Transverse colon (tissue), 4 donors: ENCODE measurements at places on chromosomes 5 and 9. TPM values are rescaled to one million over a fixed set of nuclear protein-coding genes. Genes with fewer than 3 reads are reported as not detected.
A peak's percentile ranks its signal among the peaks of the same experiment; 100 is the strongest.

DNA sequence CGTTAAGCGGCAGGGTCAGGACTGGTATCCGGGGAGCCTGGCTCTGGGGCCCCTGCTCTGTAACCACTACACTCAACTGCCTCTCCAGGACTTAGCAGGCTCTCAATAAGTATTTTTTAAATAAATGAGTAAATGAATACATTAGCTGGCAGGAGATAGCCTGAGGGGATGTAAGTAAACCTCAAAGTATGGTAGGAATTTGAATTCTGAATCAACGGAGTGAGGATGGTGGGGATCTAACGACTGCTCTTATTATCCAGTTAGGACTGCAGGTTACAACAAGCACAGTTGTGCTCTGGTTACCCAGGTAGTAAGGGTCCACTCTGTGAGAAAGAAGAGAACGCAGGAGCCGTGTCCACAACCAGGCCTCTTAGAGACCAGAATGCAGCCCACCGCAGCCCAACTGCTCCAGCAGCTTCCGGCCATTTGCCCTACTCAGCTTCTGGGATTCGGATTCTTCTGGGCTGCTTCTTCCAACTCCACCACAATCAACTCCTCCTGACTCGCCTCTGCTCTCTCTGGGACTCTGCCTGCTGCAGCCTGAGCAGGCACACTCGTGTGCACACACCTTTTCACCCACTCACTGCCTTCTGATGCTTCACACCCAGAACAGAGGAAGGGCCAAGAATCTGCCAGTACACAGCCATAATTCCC, 52.6 kb downstream of the MED27 start:
- DNase-seq: no peak

GRCh38 chr9:112852741-112853504, 37.8 kb downstream of the SLC46A2 start:
- no peak for DNase-seq

- DNase-seq: peak; percentile 37
These were observed 132.6 kb downstream of the MRPL36 start for GRCh38 chr5:1666812-1667588.

Gene SOX30
- total RNA-seq: not detected

GRCh38 chr5:142507531-142508372, 178.1 kb downstream of the FGF1 start:
- DNase-seq: no peak

Gene GLRA1
- total RNA-seq: not detected

Gene FREM1
- total RNA-seq: 12.7 TPM

- no peak for DNase-seq
These were observed 252.9 kb downstream of the MAN2A1 start for GRCh38 chr5:109942646-109943045.

Gene CDC20B
- total RNA-seq: not detected

DNA sequence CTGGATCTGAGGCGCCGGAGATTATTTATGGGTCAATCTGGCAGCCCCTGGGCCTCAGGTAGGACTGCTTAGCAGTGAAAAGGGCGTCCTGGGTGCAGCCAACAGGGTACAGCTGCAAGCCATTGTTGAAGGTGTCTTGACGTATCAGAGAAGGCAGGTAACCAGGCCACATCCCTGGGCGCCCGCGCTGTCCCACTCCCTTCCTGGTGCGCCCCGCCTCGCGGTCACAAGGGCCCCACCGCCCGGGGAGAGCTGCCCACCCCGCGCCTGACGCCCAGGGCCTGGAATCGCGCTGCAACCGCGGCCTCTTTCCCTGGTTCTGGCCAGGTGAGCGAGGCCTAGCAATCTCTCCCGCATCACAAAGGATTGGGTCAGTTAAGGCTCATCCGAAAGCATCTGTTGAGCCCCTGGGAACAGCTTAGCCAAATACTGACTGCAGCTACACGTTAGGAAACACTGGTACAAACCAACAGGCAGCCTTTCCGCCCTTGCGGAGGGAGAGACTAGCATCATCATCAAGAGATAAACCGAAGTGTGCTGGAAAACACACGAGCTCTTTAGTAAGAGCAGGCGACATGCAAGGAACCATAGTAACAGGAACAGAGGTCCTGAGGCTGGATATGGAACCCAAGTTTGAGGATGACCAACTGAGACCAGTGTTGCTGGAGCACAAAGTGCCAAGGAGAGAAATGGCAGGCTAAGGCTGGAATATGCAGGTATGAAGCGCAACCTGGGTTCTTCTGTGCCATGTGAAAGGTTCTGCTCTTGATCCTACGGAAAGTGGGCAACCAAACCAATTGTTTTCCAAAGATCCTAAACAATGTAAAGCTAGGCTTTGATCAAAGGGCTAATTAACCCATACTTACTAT, 3.6 kb downstream of the RPS23 start:
- DNase-seq: no peak

Gene TMC1
- total RNA-seq: not detected

- DNase-seq: no peak
These were observed 16.1 kb upstream of the FRMD3 start for GRCh38 chr9:83554278-83554677.

GRCh38 chr9:103483471-103484096, 488.5 kb downstream of the CYLC2 start:
- no peak for DNase-seq

GRCh38 chr9:78311886-78312524, 15.1 kb downstream of the PSAT1 start:
- DNase-seq: no peak

DNA sequence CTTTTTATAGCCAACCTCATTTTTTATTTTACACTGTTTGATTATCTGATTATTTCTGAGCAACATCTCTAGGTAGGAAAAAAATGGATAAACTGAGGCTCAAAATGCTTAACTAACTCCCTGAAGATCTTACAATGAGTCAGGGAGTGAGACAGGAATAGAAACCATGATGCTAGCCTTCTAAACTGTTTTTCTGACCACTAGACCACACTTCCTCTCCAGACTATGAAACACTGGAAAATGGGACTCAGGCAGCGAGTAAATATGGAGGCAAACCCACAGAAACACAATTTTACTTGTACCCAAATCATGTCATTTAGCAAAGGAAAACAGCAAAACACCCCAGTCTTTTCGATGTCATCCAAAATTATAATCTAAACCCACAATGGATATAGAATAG, 129.9 kb upstream of the ANKH start:
- DNase-seq: no peak

- DNase-seq: no peak
These were observed 20.7 kb upstream of the CTSV start for GRCh38 chr9:97059626-97060025.

Gene CCNO
- total RNA-seq: 1.1 TPM

- DNase-seq: no peak
These were observed 37.3 kb upstream of the CTSV start for GRCh38 chr9:97076238-97076637.

GRCh38 chr9:116152390-116152789, 1.2 kb upstream of the PAPPA start:
- no peak for DNase-seq

Gene FBXL17
- total RNA-seq: 17.7 TPM

Gene LVRN
- total RNA-seq: not detected

Gene MYMK
- not detected for total RNA-seq

Gene OR1B1
- not detected for total RNA-seq

DNA sequence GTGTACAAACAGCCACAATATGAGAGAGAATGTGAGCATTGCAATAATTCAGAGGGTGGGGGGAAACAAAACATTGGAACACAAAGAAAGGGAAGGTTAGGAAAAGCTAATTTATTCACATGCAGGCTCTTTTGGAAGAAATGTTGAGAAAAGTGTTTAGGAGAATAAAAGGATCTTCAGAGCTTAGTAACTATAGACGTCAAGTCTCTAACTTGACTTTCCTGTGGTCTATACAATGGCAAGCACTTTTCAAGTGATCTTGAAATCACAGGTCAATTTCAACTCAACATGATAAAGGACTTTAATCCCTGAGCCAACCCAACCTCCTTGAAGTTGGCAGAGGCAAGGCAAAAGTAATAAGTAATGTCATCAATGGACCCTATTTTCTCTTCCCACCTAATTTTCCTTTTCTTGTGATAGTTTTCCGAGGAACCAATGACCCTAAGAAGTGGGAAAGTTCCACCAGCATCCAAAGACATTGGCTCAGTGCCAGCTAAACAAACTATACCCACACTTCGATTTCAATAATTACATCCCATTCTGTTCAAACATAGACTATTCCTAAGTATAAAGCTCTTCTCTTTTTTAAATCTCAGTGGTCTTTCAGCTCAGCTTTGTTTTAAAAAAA, 23.7 kb downstream of the RFK start:
- DNase-seq: no peak

Gene PPP3R2
- total RNA-seq: not detected

DNA sequence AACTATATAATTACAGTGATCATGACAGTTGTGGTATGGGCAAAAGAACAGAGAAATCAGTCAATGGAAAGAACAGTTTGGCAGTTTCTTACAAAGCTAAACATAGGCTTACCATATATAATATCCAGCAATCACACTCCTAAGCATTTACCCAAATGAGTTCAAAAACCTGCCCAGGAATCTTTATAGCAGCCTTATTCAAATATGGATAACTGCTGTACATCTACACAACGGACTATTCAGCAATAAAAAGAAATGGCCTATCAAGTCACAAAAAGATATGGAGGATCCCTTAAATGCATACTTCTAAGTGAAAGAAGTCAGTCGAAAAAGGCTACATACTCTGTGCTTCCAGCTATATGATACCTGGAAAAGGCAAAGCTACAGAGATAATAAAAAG, 36.6 kb downstream of the ERMP1 start:
- DNase-seq: no peak

DNA sequence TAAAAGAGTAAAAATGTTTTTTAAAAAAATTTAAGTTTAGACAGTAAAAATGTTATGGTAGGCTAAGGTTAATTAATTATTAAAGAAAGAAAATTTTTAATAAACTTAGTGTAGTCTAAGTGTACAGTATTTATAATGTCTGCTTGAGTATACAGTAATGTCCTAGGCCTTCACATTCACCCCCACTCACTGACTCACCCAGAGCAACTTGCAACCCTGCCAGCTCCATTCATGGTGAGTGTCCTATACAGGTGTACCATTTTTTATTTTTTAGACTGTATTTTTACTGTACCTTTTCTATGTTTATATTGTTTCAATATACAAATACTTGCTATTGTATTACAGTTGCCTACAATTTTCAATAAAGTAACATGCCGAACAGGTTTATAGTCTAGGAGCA, 234.1 kb downstream of the AUH start:
- DNase-seq: no peak

Gene ARL14EPL
- total RNA-seq: not detected
